CD8-positive, alpha-beta memory T cell (primary cell): ENCODE measurements at places on chromosomes 1 and 21. TPM values are rescaled to one million over a fixed set of nuclear protein-coding genes. Genes with fewer than 3 reads are reported as not detected.
A peak's percentile ranks its signal among the peaks of the same experiment; 100 is the strongest.

DNA sequence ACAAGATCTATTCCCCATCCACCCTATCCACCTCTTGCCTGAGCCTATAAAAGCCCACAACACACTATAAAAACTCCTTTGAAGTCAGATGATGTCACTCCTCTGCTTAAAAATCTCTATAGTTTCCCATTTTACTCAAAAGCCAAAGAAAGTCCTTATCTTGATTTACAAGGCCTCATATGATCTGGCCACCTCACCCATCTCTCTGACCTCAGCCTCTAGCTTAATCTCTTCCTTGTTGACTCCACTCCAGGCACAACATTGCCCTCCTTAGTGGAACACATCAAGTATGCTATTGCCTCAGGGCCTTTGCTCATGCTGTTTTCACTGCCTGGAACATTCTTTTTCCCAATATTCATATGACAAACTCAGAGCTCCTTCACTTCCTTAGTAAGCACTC lies 33.3 kb downstream of the ZNF281 start:
- H3K36me3 ChIP-seq: no peaks in the 10 kb centered on the region
- no peak for DNase-seq
- no peak overlapping the region for H3K27ac ChIP-seq
- no peak overlapping the region for H3K4me3 ChIP-seq

GRCh38 chr1:159860456-159860855 lies 2.0 kb downstream of the VSIG8 start:
- H3K27me3 ChIP-seq: no peaks in the 10 kb centered on the region
- H3K4me3 ChIP-seq: no peak overlapping the region
- no peaks in the 10 kb centered on the region for H3K36me3 ChIP-seq
- no peak overlapping the region for H3K27ac ChIP-seq

GRCh38 chr1:202203238-202204039 lies 9.8 kb downstream of the LGR6 start:
- no peak overlapping the region for H3K4me3 ChIP-seq
- H3K4me1 ChIP-seq: peaks cover 50% of the 10 kb centered on the region
- no peaks in the 10 kb centered on the region for H3K27me3 ChIP-seq
- peak; percentile 30 for DNase-seq
- H3K36me3 ChIP-seq: no peaks in the 10 kb centered on the region

DNA sequence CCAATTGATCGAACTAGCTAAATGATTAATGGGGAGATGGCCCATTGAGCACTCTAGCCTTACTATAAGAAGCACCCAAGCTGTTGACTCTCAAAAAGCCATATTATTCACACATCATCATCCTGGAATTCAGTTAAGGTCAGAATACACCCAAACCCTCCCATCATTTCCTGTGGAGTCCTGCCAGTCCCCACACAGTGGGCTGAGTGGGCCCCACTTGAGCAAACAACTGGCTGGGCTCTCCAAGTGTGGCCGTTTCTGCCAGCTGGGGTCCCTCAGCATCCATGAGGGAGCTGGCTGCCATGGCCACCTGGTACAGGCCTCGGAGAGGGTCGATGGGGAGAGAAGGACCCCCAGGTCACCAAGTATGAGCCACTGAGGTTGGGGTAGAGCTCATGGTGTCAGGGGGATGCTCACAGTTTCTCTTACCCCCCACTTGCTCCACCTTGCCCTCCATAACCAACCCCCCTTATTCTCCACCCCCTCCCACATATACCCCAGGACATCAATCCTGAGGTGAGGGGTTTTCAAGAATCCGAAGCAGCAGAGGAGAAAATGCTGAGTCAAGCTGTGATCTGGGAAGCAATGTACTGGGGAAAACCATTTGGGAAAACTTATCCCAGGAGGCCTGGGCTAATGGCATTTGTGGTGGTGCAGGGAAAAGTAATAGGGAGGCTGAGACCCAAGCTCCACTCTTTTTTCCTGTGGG lies 60.3 kb downstream of the UBE2T start:
- no peak for DNase-seq
- H3K4me3 ChIP-seq: no peak overlapping the region
- H3K27me3 ChIP-seq: no peaks in the 10 kb centered on the region
- no peaks in the 10 kb centered on the region for H3K36me3 ChIP-seq

- no peaks in the 10 kb centered on the region for H3K36me3 ChIP-seq
- H3K4me1 ChIP-seq: no peaks in the 10 kb centered on the region
- H3K27ac ChIP-seq: no peak overlapping the region
Measured at GRCh38 chr1:46474570-46474969, 15.1 kb upstream of the DMBX1 start.

The AMY1C gene
- total RNA-seq: not detected

The DDR2 gene
- total RNA-seq: 0.20 TPM

The NBPF19 gene
- total RNA-seq: 15.6 TPM

The OR2T2 gene
- total RNA-seq: not detected

The TRIM17 gene
- 2.1 TPM for total RNA-seq
